Activated naive CD4-positive, alpha-beta T cell treated with anti-CD3 and anti-CD28 coated beads for 36 hours (primary cell): ENCODE measurements at places on chromosomes 7 and 10.

- DNase-seq, result no peak
Measured at GRCh38 chr7:44067064-44067951, 1.9 kb upstream of the PGAM2 start.

DNA sequence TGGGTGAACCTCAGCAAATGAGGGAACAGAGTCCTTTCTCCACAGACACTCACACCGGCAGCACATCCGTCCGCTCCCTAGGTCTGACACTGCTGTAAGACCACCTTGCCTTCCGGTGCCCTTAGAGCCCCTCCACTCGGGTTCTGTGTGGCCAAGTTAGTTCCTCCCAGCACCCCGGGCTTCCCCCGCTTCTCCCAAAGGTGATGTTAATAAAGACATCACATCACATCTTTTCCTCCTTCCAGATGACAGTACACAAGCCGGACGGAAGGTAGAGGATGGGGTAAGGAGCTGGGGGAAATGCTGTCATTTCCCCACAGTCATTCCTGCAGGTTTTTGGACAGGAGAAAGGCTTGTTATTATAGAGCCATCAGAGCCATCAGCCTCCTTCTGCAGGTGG is 42.3 kb downstream of the OAT start:
- DNase-seq, result no peak

DNA sequence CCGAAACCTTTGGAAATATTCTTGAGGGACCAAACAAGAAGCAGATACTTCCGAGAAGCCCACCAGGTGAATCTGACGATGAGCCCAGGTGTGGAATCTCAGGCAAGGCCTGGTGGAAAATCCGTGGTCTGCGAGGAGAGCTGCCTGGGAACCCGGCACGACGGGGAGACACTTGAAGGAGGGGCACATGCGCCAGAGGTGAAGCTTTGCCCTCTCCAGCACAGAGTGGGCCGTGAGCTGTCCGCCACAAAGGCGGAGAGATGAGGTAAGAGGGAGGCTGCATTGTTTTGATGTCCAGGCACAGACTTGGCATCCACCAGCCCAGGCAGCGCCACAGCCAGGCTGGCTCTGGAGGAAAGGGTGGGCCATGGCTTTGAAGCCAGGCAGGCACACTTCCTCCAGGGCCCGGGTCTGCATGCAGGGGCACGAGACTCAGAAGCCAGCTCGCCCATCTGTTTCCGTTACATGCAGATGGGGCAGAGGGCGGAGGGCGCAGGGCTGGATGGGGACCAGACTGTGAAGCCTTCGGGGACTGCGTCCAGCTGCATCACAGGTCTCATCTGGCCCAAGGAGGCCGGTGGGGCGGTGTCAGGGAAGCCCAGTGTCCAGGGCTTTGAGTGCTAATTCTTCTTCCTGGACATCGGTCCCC is 45.4 kb downstream of the CALML3 start:
- no peak for DNase-seq

DNA sequence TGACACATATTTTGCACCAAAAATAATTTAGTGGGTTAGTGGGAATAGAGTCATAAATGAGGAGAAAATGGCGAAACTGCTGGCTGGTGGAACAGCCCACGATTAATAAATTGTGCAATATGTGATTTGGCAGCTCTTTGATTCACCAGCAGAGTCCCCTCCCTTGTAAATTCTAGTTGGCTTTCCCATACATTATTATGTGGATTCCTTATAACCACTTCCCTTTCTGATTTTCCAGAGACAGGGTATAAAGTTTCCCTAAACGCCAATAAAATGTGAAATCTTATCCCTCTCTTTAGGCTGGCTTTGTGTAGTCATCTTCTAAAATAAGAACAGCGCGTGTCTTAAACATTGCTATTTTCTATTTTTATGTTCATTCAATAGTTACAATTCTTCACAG is 149.4 kb upstream of the FERD3L start:
- no peak for DNase-seq

DNA sequence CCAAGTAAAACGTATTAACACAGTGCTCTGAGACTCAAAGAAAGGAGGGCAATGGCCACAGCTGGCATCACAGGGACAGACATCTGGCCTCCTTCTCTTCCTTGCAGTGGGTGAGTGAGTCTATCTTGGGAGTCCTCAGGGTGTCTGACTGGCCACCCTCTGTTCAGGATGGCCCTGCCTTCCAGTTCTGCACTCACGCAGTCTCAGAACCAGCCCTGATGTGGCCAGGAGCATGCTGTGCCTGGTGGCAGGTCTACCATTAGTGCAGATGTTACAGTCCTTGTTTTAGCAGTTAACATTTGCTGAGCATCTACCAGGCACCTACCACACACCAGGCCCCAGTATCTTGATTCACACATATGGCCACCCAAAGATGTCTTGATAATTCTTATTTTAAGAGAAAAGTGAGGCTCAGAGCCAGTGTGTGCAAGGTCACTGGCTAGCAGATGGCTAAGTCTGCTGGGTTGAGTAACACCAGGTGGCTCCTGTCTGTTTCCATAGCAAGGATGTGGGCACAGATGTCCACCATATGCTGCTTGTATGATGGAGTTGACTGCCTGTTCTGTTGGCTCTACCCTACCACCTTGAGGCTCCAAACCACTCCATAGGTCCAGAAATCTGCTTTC is 23.2 kb upstream of the ARHGAP22 start:
- no peak for DNase-seq

DNA sequence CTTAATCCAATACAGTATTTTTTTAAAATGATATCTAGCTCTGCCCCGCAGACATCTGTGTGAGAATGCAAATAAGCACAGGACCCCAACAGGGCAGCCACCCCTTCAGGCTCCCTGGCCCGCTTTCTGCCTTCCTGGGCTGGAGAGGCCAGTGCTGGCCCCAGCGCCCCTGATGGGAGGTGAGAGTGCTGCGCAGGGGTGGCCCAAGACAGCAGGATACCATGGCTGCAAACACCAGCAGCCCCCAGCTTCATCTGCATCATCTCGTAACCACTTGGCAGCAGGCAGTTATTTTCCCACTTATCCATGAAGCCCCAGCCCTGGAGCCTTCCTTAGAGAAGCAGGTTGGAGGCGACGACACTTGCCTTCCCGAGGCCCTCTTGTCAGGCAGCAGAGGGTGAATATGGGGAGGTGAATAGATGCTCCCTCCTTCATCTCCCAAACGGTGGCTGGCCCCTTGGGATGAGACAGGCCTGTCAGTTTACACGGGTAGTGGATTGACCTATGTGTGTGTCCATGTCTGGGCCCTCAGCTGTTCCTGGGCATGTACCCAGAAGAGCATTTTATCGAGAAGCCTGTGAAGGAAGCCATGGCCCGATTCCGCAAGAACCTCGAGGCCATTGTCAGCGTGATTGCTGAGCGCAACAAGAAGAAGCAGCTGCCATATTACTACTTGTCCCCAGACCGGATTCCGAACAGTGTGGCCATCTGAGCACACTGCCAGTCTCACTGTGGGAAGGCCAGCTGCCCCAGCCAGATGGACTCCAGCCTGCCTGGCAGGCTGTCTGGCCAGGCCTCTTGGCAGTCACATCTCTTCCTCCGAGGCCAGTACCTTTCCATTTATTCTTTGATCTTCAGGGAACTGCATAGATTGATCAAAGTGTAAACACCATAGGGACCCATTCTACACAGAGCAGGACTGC is 71.2 kb downstream of the ALOX5 start:
- no peak for DNase-seq

GRCh38 chr7:101235050-101235449 is 2.6 kb downstream of the CLDN15 start:
- no peak for DNase-seq

DNA sequence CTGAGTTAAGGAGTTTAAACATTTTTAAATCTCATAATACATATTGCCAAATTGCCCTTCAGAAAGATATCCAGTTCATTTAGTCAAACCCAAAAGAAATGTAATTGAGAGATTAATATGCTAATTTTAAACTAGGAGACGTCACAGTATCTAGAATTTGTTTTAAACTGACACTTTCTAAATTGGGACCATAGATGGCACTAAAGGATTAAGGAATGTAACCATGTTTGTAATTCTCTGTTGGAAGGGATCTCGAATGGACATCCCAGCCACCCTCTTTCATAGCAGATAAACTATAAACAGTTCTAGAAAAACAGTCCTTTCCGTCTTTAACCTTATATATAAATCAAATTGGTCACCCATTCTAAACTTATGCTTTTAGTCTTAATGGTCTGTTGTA is 30.0 kb upstream of the SAMD9L start:
- no peak for DNase-seq

DNA sequence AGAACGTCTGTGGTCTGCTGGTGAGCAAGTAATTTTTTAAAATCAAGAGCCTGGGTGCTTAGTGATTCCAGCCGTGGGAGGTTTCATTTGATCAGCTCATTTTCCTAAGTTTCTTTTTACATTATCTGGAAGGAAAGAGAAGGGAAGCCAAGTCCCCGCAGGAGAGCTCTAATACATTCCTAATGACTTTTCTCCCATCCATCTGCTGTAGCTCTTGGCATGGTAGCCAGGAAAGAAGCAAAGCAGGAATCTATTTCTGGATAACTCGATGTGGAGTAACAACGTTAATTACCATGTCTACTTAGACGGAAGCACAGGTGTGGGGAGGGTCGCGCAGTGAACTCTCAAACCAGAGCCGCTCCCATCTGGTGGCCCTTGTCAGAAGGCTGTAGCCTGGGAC is 121.9 kb downstream of the PAXIP1 start:
- no peak for DNase-seq

GRCh38 chr10:75428434-75429158 is 2.8 kb upstream of the LRMDA start:
- DNase-seq, result no peak

DNA sequence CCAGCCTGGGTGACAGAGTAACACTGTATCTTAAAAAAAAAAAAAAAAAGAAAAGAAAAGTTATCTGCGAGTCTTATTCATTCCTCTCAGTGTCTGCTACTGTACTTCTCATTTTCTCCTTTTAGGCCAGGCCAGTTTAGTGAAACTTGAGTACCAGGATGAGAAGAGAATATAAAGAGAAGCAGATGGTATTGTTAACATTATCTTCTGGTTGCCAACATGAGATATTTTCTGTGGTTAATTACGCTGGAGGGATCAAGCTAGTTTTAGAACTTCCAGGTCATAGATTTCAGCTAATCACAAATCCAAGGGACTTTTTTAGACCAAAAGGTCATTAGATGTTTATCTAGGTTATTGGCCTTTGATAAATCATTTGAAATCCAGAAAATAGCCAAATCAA is 252.6 kb upstream of the SMIM30 start:
- DNase-seq, result no peak

DNA sequence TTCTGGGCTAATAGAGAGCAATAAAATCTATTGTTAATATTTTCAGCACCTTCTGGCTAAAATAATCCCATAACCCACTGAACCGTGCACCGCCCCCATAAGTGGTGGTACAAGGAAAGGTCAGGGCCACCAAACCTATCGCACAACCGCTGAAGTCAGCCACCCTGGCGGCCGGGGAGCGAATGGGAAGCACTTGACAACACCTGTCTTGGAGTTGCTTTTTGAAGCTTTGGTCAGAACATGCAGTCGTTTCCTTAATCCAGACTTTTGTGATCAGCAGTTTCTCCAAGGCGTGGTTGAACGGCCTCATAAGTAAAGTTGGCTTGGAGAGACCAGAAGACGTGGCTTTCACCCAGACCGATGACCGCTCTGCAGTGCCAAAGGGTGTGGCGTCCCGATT is 97.4 kb downstream of the DNAJB6 start:
- no peak for DNase-seq

DNA sequence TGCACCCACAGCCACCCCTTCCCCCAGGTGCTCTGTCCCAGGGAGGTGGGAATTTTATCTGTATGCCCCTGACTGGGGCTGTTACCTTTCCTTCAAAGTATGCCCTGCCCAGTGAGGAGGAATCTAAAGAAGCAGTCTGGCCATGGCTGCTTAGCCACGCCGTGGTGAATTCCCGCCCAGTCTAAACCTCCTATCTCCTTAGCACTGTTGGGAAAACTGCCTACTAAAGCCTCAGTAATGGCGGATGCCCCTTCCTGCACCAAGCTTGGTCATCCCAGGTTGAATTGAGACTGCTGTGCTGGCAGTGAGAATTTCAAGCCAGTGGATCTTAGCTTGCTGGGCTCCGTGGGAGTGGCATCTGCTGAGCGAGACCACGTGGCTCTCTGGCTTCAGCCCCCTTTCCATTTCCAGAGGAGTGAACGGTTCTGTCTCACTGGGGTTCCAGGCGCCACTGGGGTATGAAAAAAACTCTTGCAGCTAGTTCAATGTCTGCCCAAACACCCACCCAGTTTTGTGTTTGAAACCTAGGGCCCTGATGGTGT is 87.2 kb downstream of the ABCC2 start:
- no peak for DNase-seq

- no peak for DNase-seq
Measured at GRCh38 chr7:38375453-38375852, 102.0 kb upstream of the TARP start.

GRCh38 chr10:69901022-69901421 is 99.3 kb downstream of the COL13A1 start:
- DNase-seq, result no peak

GRCh38 chr7:22210355-22210754 is 146.6 kb downstream of the RAPGEF5 start:
- no peak for DNase-seq

DNA sequence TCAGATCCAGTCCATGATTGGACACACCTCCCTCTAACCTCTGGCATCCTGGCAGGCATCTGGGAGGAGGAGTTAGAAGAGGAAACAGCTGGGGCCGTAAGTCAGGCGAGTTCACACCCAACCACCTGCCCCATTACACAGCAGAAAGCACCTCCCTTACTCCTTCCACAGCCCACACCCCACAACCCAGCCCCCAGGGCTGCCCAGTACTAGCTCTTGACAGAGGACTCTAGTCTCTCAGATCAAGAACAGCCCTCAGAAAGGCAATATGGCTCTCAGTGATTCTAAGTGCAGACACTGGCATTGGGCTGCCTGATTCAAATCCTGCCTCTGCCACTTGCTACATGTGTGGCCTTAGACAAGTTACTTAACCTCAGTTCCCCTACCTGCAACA is 34.1 kb downstream of the KCNMA1 start:
- no peak for DNase-seq

DNA sequence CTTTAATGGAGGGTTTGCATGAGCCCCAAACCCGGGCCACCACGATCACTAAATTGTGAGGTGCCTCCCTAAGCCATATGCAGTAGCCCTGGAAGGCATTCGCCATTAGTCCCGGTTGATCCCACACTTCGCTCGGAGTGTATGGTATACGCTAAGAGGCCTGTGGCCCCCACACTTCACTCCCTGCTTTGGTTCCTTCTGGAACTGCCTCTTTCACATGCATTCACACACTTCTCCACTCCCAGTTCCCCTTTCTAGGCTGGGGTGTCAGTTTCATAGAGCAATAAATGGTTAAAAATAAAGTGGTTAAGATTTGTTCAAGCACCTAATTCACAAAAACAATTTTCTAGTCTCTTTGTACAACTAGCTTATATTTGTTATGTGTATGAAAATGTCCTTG is 212.1 kb upstream of the KCND2 start:
- DNase-seq, result no peak
